BE2C (cell line): ENCODE measurements at places on chromosomes 12 and 14.

- no peak for DNase-seq
These were observed 13.1 kb upstream of the MMP17 start for GRCh38 chr12:131815131-131815530.

GRCh38 chr12:56222531-56222895, 791 bp upstream of the RNF41 start:
- DNase-seq, result no peak

DNA sequence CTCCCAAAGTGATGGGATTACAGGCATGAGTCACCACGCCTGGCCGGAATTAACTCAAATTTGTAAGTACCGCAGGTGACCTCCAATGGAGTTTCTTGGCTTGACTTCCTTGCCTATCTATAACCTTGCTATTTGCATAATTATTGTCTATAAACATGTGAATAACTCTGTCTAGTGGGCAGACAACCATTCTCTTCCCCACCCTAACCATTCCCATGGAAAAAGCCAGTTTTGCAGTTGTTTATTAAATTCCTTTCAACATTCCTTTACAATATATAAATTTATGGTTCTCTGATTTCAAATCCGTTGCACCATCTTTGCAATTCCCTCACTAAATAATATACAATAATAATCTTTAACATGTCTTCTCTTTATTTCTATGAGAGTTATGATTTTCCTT, 61.0 kb upstream of the ZDHHC17 start:
- no peak for DNase-seq

GRCh38 chr14:53213761-53214160, 60.6 kb upstream of the DDHD1 start:
- DNase-seq, result no peak

DNA sequence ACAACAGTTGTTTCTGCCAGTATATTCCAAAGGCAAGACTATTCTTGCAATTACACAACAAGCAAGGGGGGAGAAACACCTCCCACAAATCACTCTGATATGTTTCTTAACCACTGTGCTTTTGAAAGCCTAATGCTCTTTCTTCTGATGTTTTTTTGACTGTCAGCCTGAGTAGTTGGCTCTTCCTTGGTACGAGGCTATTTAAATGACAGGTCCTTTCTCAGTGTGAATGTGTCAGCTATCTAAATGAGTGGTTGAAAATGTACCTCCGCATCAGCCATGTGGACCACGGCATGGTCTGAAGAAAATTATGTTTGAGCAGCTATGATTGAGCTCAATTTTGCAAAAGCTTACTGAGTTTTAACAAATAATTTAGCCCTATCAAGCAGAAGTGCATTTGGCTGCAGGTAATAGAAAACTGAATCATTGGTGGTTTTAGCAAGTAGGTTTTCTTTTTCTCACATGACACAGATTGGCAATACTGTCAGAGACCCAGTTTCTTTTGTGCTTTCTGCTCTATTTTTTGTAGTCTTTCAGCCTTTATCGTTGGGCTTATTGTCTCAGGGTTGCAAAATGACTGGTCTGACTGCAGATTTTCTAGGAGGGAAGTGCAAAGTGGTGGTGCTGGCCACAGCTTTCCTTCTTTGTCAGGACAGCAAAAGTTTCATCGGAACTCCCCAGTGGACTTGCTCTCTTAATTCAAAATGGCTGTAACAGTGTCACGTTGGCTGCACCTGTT, 162.8 kb downstream of the RGS6 start:
- DNase-seq, result no peak

DNA sequence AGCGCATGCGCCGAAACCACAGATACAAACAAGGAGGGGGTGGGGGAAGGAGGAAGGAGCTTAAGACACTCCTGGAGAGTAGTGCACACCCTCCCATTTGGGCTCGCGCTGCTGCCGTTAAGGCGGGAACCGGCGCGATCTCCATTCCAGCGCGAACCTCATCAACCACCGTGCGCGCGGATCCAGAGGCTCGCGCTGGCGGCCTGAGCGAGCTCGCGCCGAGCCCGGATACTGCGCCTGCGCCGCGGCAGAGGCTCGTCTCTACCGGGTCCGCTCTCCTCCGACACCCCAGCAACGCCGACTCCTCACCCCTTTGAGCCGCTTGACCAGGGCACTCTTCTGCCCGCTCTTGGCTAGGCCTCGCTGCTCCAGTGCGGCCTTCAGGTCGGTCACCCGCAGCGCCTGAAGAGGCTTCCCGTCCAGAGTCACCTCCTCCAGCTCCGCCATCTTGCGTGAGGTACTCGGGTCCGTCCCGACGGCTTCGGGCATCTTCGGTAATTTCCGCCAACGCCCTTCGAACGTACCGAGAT, at the start of gene ACIN1:
Gene ACIN1 (minus strand): TSS at position 471 of the 530 bp plus-strand sequence. CDS start 24 bp downstream, at position 447.
- DNase-seq, result no peak

- no peak for DNase-seq
These were observed 26.5 kb upstream of the TTC7B start for GRCh38 chr14:90842726-90843125.

GRCh38 chr14:102491366-102491765, 18.2 kb downstream of the ANKRD9 start:
- no peak for DNase-seq

DNA sequence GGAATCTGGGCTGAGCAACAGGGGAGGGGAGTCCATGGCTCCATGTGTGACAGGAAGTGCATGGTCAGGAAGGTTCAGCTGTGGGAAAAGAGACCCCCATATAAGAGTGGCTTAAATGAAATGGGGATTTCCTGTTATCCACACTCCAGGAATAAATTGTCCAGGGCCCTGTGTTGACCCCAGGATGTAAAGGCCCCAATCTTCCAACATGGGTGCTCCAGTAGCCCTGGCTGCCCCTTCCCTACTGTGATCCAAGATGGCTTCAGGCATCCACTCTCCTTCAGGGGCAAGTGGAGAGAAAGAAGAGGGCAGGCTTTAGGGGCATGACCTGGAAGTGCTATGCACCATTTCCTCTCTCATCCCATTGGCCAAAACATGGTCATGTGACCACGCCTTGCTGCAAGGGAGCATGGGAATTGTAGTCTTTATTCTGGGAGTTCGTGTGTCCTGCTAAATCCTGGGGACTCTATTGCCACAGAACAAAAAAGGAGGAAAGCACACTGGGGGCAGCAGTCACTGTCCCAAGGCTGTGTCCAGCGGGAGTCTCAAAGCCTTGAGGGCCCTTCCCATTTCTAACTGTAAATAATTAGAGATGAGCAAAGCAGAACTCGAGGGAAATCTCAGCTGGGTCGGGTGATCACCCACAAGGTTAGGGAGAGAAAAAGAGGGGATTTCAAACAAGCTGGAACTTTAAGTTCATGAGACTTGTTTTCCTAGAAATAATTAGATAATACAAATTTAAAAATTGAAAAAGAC, 289.2 kb downstream of the ADGRD1 start:
- DNase-seq, result peak; percentile 86

GRCh38 chr12:89891933-89892332, 183.3 kb upstream of the ATP2B1 start:
- no peak for DNase-seq

- DNase-seq, result no peak
These were observed 11.8 kb downstream of the ATG14 start for GRCh38 chr14:55399852-55400251.

GRCh38 chr14:38404616-38405015, 148.7 kb upstream of the CLEC14A start:
- DNase-seq, result no peak

DNA sequence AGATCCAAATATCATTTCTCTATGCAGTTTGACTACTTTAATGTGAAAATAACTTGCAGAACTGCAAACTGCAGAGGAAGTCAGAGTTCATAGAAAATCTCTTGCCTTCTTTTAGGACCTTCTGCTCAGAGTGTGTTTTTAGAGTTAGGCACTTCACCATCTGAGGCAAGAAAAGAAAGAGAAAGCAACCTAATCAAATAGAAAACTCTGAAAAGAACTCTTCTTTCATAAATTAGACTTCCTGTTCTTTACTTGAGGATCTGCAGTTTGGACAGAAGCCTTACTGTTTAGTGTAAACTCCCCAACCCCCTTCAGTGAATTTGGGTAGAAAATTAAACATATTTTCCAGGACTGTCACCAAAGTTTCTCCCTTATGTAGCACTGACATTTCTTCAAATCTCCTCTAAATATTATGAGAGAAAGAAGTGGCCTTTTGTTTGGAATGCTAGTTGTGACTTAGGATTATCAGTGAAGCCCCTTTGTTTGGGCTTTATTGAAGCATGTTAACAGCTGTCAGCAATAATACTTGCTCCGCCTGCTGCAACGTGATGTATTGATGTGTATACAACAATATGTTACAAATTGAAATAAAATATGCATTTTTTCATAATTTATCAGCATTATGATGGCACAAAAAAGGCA, 99.5 kb downstream of the PDZRN4 start:
- no peak for DNase-seq

DNA sequence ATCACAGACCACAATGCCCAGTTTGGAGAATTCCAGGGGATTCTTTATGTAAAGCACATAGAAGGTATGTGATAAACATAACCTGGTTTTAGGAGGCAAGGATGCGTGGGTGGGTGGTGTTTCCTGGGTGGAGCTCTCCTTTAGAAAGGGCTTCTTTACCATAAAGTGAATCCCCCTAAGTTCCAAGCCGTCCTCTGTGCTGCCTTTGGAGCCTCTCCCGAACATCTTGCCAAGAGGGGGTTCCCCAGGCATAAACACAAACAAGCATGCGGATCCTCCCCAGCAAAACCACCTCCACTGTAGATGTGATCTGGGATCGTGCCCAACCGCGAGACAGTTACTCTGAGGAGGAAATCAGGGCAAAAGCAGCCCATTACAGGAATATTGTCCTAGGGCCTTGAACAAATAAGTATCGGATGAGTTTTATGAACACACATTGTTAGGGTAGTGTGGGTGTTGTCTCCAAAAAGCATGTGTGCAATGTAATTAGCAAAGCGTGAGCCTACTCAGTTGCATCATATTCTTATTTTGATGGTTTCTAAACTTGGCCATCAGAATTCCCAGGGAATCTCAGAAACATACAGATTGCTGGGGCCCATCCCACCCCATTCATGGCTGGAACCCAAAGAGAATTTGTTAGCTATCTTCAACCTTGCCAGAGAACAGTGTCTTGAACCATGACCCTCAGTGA, 48.8 kb upstream of the CORO1C start:
- no peak for DNase-seq

- DNase-seq, result no peak
These were observed 541.4 kb upstream of the ATP2B1 start for GRCh38 chr12:90250042-90250441.

GRCh38 chr12:31521964-31522363, 69.0 kb downstream of the DENND5B start:
- no peak for DNase-seq

- peak; percentile 36 for DNase-seq
These were observed 1.2 kb upstream of the COX14 start for GRCh38 chr12:50110762-50111351.

DNA sequence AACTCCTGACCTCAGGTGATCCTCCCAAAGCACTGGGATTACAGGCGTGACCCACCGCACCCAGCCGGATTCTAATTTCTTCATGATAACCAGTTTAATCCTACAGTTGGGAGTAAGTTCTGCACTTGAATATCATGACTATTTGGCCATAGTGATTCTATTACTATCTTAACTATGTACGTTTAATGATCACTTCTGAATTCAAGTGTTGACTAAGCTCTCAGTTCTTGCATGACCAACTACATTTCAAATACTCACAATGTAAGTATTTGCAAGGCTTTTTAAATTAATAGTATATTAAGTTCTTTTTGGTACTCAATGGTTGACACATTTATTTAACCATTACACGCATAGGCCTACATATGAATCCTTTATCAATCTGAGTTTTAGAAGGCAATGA, 17.4 kb upstream of the VPS33A start:
- no peak for DNase-seq

DNA sequence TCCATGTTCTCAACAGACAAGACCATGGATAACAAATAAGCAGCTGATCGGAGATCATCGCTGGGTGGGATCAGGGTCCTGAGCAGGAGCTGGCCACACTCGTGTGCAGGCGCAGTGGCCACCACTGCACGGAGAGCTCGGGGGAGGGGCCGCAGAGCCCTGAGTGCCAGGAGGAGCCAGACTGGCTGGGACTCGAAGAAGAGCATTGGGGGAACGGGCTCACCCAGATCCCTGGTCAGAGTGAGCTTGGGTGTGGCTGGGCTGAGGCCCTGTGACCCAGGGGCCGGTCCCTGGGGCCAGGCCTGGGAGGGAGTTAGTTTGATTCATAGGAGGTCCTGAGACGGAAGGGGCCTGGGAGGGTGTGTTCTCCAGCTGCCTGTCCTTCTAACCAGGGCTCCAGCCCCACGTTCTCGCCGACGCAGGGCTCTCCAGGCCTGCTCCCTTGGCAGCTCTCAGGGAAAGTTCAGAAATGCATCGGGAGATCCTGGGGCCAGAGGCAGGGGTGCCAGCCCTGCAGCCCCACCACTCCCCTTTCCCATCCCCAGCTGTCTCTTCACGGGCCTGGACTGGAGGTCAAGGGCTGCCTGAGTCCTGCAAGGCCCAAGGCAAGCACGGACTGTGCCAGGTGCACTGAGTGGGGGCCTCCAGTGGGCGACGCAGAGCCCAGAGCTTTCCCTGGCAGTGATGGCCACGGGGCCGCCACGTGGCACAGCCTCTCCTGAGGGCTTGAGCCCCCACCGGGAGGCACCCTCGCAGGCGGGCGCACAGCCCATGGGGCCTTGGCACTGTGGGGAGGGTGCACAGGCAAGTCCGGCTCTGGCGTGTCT, 48.1 kb downstream of the FBRSL1 start:
- DNase-seq, result no peak

DNA sequence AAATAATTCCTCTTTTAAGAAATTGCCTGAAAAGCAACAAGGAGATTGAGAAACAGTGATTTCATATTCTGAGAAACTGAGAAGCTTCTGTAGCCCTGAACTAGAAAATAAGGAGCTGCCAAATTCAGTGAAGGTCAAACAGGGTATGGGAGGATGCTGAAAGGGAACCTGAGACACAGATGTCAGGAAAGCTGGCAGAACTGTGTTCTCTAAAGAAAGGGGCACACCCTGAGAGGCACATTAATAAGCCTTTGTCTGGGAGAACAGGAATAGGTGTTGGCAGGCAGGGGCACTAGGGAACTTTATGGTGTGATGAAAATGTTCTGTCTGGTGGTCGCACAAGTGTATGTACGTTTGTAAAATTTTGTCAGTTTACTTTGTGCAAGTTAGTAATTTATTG, 29.6 kb downstream of the VRK1 start:
- no peak for DNase-seq

- DNase-seq, result no peak
These were observed 67.4 kb downstream of the ADGRD1 start for GRCh38 chr12:131021154-131021541.
